ENCODE measurements at places on chromosomes 5 and 9. TPM values are rescaled to one million over a fixed set of nuclear protein-coding genes. Genes with fewer than 3 reads are reported as not detected.

HAVCR1 gene
- total RNA-seq = 0.25 TPM

PDE6A gene
- 0.18 TPM for total RNA-seq

CNTNAP3B gene
- 5.2 TPM for total RNA-seq

PCDH1 gene
- 5.1 TPM for total RNA-seq

DDX4 gene
- total RNA-seq = 0.18 TPM

PCDHB6 gene
- 2.1 TPM for total RNA-seq

TAL2 gene
- total RNA-seq = 0.84 TPM

FBP2 gene
- total RNA-seq = not detected

CAAP1 gene
- 18.7 TPM for total RNA-seq

DIPK1B gene
- 56.2 TPM for total RNA-seq

PTPDC1 gene
- total RNA-seq = 13.7 TPM

LPAR1 gene
- 34.3 TPM for total RNA-seq

ORM2 gene
- not detected for total RNA-seq

FSTL4 gene
- 11.5 TPM for total RNA-seq

SMIM23 gene
- not detected for total RNA-seq

LCP2 gene
- total RNA-seq = not detected

GTF2H2 gene
- 31.8 TPM for total RNA-seq

SLC36A3 gene
- not detected for total RNA-seq

C9orf50 gene
- 0.87 TPM for total RNA-seq

RPL35 gene
- 1,148 TPM for total RNA-seq

SLCO6A1 gene
- total RNA-seq = 6.2 TPM

CNTFR gene
- total RNA-seq = 28.9 TPM

FCN2 gene
- not detected for total RNA-seq

CD72 gene
- 4.2 TPM for total RNA-seq

PCDHB16 gene
- total RNA-seq = 24.6 TPM

PARP8 gene
- 27.0 TPM for total RNA-seq

TAF11L10 gene
- total RNA-seq = not detected

FOXD4 gene
- total RNA-seq = 0.35 TPM

DMRT2 gene
- 0.45 TPM for total RNA-seq

CD274 gene
- total RNA-seq = 0.29 TPM

NEURL1B gene
- total RNA-seq = 11.7 TPM

PCDHB9 gene
- 14.5 TPM for total RNA-seq

MYMK gene
- total RNA-seq = not detected

SHB gene
- 35.5 TPM for total RNA-seq

GARIN3 gene
- total RNA-seq = not detected

MARCOL gene
- total RNA-seq = not detected

ZSWIM6 gene
- 33.9 TPM for total RNA-seq

ANGPTL2 gene
- 16.6 TPM for total RNA-seq

CD74 gene
- total RNA-seq = 16.1 TPM

ADAM19 gene
- total RNA-seq = 19.7 TPM

NSMF gene
- total RNA-seq = 85.6 TPM

C7 gene
- 18.2 TPM for total RNA-seq

FOXD4L4 gene
- total RNA-seq = 0.38 TPM
